Daoy (cell line): ENCODE measurements at places on chromosomes 11 and 22. TPM values are rescaled to one million over a fixed set of nuclear protein-coding genes. Genes with fewer than 3 reads are reported as not detected.

FHIP1B gene
- 10.6 and 14.9 TPM in 2 replicates for total RNA-seq

TSGA10IP gene
- total RNA-seq, result not detected in 2 replicates

LDLRAD3 gene
- total RNA-seq, result 6.1 and 7.4 TPM in 2 replicates

CFAP300 gene
- total RNA-seq, result 1.9 and 4.1 TPM in 2 replicates

MICAL3 gene
- 15.4 and 26.2 TPM in 2 replicates for total RNA-seq

APOBEC3B gene
- total RNA-seq, result 4.5 and 5.1 TPM in 2 replicates

CCDC116 gene
- 0.29 and 7.1 TPM in 2 replicates for total RNA-seq

SELENOO gene
- total RNA-seq, result 19.1 and 20.5 TPM in 2 replicates

VSIG10L2 gene
- not detected in 2 replicates for total RNA-seq

SOX10 gene
- total RNA-seq, result not detected in 2 replicates

ARL14EP gene
- 13.0 and 17.3 TPM in 2 replicates for total RNA-seq

HBB gene
- total RNA-seq, result not detected in 2 replicates

ZNF280A gene
- total RNA-seq, result 0.06 TPM in 1 of 2 replicates, not detected in the other
